ENCODE measurements at places on chromosomes 5 and 9.

DNA sequence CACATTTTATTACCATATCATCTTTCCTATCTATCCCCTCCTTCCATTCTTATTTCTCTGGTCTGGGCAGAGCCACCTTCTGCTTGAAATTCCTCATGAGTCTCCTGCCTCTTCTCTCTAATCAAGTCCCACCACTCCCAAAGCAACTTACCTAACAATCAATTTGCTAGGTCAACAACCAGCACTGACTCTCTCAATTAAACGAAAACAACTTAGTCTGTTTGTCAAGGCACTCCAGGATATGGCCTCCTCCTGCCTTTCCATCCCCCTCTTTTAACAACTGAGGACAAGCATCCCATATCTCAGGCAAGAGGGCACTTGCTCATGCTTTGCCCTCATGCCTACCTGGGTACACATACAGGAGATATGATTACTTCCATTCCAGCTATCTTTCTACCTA, 47.4 kb downstream of the HCN1 start:
- no peak for DNase-seq

DNA sequence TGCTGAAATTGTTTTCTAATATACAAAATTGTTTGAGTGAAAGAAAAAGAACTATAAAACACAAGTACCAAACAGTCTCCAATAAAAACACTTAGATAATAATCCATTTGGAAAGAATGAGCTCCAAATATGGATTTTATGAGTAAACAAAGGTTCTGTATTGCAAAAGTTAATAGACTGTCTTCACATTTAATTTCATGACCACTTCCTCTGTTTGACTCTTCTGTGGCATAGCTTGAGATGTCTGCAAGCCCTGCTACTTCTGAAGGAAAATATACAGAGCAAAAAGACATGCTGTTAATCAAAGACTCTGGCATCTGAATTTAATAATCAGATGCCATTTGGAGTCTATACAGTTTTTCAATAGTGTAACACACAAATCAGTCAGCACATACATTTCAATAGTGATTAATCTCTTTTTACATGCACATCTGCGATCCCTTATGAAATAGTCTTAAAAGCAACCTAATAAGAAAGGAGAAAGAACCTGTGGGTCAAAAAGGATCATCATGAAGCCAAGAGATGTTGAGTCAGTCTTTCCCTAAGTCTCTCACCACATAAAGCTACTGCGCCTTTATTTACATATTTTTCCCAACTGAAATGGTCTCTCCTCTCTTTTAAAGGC, 165.4 kb upstream of the LHFPL2 start:
- no peak for DNase-seq

GRCh38 chr5:6557807-6558575, 74.9 kb downstream of the NSUN2 start:
- DNase-seq = no peak

DNA sequence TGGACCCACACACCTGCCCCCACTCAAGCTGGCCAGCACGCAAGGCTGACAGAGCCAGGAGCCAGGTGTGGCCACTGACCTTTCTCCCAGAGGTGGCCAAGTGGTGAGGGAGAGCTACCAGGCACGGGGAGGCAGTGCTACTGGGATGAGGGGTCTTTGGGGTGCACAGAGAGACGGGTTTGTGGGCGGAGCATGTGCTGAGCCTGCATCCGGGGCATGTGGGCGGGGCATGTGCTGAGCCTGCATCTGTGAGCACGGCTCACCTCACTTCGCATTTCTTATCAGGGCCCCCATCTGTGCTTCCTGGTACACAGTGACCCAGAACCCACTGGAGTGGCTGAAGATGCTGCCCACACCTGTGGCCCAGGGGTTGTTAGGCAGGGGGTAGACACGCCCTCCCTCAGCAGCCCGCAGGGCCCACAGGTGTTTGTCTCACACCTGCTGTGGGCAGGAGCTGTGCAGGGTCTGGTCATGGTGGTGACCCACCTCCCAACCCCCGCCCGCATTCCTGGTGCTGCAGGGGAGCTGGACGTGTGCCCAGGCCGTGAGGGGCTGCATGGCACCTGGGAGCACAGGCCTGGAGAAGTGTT, 21.5 kb downstream of the CCDC187 start:
- no peak for DNase-seq

DNA sequence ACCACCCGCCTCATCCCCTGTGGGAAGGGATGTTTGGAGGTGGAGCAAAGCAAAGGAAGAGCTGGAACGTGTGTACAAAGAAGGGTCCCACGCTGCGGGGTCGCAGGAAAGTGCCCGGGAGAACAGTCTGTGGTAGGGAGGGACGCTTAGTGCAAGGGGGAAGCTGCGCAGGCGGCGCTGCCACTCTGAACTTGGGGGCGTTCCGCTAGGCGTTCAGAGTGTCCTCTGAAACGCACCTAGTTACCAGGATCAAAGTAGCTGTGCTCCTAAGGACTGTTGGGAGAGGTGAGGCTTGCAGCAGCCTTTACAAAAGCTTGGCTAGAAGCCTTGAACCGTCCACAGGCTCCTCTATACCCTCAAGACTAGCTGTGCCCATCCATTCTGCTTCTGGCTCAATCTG, 29.3 kb upstream of the PDE8B start:
- no peak for DNase-seq

DNA sequence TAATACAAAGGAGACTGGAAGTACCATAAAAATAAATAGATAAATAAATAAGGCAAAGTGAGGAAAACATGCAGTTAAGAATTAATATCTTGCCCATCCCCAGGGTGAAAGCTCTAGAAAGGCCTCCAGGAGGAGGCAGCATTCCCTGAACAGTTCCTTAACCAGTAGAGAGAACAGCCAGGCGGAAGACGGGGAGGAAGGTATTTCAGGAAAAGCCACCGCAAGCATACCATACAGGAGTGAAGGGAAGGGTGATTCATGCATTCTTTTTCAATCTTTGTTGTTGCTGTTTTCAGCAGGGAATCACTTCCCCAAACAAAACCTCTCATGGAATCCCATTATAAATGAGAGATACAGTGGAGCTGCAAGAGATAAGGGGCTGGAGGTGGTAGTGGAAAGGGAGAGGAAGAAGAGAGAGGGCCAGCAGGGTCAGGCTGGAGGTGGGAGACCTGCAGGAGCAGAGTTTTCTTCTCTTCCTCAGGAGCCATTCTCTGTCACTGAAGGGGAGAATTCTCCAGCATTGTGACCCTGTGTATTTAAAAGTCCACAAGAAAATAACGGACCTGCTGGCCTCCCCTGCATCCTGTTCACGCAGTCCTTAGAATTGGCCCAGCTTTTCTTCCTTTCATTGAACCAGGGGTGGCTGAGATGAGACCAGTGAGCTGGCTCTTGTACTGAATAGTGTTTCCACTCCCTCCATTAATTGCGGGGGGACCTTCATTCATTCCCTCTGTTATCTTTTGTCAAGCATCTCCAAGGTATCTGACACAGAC, 255.9 kb downstream of the FAM114A2 start:
- DNase-seq = no peak

GRCh38 chr5:95993266-95993665, 31.6 kb upstream of the ELL2 start:
- no peak for DNase-seq

- no peak for DNase-seq
These were observed 69.8 kb downstream of the WDR70 start for GRCh38 chr5:37448941-37449340.
